Left forelimb (tissue), 1 donor: ENCODE measurements at places on chromosomes 12 and 14.

DNA sequence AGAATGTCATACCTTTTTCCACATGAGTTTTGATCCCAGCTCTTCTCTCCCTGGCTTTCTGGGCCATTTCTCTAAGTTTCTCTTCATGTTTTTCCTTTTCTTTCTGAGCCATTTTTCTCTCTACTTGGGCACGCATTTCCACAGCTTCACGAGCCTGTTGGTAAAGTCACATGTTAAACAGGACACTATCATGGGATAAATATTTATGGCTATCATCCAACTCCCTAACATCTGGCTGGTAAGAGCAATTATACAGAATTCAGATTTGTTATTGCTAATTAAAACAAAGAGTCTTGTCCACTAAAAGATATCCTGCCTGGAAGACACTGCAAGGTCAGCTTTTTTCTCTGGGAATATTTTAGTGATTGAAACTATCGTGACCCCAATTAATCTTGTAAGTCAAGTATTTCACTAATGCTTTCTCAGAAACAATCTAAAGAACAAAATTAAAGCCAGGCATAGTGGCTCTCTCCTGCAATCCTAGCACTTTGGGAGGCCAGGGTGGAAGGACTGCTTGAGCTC lies 23.1 kb downstream of the SLIRP start:
- no peak for DNase-seq

DNA sequence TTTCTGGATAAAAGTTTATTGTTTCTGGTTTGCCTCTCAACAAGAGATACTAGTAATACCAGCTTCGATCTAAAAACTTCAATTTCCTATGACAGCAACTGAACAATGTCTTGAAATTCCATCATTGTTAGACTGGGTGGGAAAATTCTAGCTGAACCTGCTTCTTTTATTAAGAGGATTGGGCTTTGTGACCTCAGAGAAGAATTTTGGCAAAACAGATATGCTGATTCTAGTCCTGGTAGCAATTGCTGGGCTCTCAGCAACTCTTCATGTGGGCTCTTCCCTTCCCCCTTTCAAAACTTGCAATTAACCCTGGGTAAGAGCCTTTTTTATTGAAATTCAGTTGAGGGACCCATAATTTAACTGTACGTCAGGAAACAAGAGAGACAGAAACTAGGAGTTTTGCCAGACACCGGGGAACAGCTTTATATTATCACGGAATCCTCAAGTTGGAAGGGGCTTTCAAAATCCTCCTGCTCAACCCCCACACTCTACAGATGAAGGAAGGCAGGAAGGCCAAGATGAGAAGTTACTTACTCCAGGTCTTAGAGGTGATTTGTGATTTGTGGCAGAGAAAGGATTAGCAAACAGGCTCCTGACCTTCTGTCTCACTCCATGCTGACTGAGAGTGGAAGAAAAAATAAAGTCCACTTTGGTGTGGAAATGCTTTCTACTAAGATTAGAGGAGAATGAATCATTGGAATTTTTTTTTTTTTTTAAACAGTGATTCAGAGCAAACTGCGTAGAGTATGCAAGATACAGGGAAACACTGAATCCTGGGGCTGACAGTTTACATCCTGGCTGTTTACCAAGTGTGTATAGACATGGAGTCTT lies 239.0 kb upstream of the ATP2B1 start:
- no peak for DNase-seq

DNA sequence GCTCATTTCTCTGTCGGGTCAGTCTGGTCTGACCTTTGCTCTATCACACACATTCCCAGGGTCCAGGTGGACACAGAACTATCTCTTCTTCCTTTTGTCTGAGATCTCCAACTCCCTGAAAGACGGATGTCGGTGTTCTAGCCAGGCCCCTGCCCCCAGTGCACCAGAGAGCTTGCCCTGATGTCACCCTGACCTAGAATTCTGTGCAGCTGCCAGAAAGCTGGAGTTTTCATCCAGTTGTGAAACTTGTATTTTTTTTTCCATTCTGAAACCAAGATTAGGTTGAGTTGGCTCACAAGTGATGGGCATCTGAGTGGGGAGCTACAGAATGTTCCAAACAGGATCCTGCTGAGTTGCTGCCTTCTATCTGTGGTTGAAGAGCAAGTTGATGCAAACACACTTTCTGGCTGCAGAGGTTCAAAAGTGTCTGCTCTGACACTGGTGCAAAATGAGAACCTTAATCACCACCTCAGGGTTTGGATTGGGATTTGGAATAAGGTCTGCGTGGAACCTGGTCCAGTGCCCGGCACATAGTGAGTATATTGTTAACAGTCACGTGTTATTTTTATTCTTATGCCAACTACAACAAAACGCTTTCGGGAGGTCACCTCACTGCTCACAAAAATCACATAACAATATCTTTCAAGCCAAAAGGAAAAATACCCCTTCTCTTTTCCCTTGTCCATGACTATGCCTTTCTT lies 211.5 kb downstream of the SLC15A4 start:
- no peak for DNase-seq

DNA sequence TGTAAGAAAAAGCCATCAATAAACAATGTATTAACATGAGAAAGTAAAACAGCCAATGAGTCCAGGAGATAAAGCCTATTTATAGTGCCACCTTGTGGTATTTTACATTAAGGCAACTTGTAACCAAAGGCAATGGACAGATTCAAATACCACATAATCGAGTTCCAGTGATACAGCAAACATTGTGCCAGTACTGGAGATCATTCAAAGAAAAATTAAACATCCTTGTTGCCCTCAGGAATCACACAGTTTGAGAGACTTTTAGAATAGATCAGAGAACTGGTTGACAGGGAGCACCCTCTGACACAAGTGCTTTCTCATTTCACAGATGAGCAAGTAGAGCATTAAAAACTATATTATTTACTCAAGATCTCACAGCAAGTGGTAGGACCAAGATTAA lies 98.1 kb downstream of the DDHD1 start:
- DNase-seq, result no peak

DNA sequence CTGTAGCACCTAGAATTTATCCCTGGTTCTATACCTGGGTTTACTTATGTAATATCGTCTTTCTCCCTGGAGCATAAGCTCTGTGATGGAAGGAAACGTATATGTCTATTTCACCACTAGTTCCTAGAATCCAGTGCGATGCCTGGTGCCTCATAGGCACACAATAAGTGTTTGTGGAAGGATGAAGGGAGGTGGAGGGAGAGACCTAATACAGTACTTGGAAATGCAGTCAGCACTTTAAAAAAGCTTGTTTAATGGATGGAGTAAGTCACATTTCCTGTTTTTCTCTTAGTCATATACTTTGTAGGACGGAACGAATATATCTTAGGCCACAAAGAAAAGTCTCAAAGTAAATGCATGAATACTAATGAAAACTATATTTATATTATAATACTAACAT lies 186.5 kb upstream of the HMGA2 start:
- DNase-seq, result no peak

GRCh38 chr12:109948368-109948767 lies 47.8 kb downstream of the GIT2 start:
- no peak for DNase-seq

GRCh38 chr14:89973234-89973823 lies 17.6 kb downstream of the TDP1 start:
- no peak for DNase-seq

DNA sequence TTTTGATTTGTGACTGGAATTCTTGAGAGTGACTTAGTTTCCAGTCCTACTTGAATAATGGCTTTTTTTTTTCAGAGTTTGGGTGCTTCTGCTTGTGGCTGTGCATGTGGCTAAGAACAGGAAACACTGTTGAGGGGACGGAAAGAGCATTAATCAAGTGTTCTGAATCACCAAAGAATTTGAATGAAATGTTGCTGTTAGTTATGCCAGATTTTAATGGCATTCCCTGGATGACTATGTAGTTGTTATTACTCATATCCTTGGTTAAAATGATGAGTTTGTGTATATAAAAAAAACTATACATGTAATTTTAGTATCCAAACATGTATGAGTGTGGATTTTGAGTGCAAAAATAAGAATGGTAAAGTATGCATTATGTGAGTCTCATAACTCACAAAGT lies 347.9 kb downstream of the BCAT1 start:
- DNase-seq, result no peak

- no peak for DNase-seq
These were observed 1.6 kb downstream of the PABPN1 start for GRCh38 chr14:23322568-23323517.

- DNase-seq, result peak; percentile 70
These were observed 101.0 kb downstream of the DERA start for GRCh38 chr12:16012117-16012516.

- DNase-seq, result no peak
These were observed 71.8 kb upstream of the TMX1 start for GRCh38 chr14:51168215-51168613.

DNA sequence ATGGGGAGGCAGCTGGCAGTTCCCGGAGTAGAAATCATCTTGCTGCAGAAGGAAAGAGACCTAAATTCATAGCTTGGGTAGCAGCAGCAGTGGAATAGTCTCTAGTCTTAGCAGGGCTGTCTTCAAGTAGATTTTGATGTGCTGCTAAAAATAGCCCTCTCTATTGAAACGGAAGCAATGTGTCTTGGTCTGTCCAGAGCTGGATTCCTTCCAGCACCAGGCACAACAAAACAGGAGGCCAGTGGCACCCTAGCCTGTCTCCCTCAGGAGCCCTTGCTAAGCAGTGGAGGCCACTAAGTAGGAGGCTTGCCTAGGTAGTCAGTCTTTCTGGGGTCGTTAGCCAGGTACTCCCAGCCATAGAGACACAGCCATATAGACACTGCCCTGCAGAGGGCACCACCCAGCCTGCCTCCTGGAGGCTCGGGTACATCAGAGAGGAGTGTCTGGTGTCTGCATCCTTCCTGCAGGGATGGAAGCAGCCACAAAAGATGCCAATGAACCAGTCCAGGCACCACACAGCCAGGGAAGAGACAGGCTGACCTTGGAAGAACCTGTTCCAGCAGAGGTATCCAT lies 97.5 kb downstream of the CRACR2A start:
- no peak for DNase-seq

GRCh38 chr12:109443794-109444193 lies 33.3 kb downstream of the KCTD10 start:
- no peak for DNase-seq

DNA sequence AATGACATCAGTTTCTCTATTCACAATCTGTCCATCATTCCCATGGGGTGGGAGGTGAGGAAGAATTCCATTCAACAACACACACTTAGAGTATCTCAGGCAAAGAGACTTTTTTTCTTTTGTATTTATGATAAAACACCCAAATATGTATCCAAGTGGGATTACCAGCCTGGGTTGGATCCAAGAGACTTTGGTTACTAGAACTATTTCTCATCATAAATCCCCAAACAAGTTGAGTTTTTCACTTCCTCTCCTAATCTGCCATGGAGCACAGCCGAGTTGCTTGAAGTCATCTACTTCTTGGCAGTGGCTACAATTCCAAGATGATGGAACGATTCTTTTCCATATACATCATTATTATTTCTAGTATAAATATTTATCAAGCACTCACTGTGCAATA lies 209.2 kb upstream of the HMGA2 start:
- no peak for DNase-seq

- DNase-seq, result no peak
These were observed 17.9 kb downstream of the HRK start for GRCh38 chr12:116863275-116863767.

DNA sequence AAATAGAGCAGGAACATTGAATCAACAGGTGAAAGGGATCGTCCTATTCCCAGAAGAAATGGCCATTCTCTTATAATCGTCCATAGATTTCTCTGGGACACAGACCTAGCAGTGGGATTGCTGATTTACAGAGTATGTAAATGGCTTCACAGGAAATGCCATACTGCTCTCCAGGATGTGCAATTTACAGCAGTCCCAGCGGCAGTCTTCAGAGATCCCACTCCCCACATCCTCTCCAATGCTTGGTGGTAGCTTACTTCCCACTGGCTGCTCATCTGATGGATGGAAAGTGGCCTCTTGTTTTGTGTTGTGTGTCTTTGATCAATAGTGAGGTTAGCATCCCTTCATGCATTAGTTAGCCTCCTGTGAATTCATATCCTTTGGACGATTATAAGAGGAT lies 58.1 kb upstream of the PRMT8 start:
- DNase-seq, result peak; percentile 15

DNA sequence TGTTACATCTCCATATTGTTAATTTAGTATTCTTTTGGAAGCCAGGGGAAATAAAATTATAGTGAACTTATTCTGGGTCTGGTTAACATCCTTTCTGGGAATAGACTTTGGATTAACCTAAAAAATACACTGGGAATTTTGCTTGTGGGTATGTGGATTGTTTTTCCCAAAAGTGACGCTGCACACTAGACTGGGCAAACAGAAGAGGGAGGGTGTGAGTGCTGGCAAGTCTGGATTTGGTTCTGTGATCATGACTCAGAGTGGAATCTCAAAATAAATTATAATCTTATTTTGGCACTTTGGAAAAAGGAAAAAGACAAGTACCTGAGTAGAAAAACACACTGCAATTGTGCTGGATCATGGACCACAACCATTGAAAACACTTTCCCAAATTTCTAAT lies 15.2 kb upstream of the LUM start:
- no peak for DNase-seq

- no peak for DNase-seq
These were observed 226.6 kb upstream of the TMTC1 start for GRCh38 chr12:30010071-30011052.

DNA sequence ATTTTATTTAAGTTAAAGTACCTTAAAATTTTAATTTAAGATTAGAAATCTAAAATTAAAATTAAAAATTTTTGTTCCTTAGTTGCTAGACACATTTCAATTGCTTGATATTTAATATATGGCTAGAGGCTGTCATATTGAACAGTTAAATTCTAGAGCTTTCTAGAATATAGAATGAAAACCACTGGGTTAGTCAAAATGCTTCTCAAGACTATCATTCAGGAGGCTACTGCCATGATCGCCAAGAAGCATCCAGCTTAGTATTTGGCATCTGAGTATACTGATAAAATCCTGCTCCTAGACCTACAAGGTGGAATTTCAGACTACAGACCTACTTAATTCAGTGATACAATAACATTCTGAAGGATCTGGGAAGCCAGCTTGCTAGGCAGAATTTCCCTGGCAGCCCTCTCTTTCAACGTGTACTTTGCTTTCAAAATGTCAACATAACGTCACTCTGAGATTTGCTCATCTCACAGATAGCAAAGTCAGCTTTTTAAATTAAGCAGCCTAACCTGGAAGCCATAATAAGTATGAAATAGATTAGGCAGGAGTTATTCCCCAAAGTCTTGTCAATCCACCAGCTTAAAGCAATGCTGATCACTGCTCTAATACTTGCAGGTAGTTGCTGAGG lies 525.8 kb downstream of the FSCB start:
- DNase-seq, result no peak

GRCh38 chr12:46385438-46385837 lies 12.9 kb upstream of the SLC38A2 start:
- DNase-seq, result no peak
